GM19239 (cell line): ENCODE measurements at places on chromosomes 3 and 15.

- DNase-seq, result no peak
Observed at GRCh38 chr3:116441652-116442051, 3.6 kb downstream of the LSAMP start.

GRCh38 chr3:36796881-36797280 lies 32.5 kb upstream of the DCLK3 start:
- no peak for DNase-seq

DNA sequence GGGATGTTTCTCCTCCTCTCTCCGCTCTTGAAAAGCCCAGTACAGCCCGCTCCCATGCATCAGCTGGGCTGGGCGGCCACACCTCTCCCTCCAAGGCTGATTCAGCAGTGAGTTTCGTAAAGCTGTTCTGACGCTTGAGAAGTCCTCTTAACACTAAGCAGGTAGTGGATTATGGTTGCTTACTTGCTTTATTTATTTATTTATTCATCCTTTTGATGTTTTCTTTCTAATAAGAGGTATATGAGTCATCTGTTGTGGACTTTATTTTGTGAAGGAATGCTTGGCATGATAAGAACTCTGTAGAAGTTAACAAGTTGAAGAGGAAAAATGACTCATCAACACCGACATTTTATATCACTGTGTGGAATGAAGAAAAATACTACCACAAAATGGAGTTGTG lies 285.0 kb downstream of the SQOR start:
- DNase-seq, result no peak

- no peak for DNase-seq
Observed at GRCh38 chr15:89303986-89304385, 30.6 kb downstream of the POLG start.

- DNase-seq, result no peak
Observed at GRCh38 chr15:60212536-60212935, 185.2 kb downstream of the ANXA2 start.

DNA sequence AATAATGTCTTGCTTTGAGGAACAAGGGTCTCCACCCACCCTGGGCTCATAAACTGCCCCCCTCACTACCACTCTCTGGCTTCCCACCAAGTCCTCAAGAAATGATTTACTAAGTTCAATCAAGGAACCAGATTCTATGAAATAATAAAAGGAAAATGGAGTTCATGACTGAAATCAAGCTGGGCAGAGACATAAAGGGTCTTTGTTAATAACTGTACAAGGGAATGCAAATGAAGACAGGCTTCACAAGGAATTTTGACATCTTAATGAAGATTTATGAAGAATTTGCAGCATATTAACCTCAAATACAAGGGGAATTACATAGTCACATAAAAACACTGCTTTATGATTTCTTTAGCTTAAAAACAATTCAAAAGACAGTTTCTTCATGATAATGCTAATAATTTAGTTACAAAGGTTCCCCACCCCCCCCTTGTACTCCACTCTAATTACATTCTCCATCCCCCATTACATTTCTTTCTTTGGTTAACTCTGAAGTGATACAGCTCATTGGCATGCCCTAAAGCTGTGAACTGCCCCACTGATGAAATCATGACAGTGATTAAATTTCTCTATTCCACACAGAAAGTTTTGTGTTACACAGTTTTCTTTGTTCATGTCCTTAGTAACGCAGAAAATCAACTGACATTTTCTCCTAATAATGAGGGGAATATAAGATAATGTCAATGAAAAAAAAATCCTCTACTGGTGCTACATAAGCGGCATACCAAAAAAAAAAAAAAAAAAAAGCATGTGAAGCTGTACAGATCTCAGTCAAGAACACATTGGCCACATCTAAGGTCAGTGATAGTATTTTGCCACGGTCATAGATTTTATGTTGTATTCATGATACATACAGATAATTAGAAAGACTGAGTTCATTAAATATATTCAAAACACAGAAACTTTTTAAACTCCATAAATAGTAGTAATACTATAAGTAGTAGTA lies 54.4 kb downstream of the WWTR1 start:
- DNase-seq, result no peak

DNA sequence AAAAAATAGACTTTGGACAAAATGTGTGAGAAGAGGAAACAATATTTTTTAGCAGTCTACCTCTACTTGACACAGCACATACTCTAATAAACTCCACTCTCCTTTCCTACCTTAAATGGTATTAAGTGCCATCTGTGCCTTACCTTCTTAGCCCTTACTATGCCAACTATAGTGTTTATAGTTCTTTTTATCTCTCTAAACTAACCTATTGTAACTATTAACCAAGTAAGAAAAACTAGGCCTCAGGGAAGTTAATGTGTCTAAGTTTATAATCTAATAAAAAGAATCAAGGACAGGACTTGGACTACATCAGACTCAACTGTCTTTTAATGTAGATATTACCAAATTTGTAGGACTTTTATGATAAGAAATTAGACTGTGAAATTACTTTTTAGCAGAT lies 251.7 kb upstream of the ROBO2 start:
- no peak for DNase-seq

DNA sequence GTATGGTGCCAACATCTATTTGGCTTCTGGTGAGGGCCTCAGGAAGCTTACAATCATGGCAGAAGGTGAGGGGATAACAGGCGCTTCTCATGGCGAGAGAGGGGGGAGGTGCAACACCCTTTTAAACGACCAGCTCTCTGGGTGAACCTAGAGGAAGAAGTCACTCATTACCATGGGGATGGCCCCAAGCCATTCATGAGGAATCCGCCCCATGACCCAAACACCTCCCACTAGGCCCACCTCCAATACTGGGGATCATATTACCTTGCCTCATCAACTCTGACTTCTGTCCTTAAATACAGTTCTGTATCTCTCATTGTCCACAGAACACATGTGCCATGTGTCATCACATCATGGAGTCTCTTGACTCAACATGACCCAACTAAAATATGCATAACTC lies 37.5 kb upstream of the CLRN1 start:
- no peak for DNase-seq
